ENCODE measurements at places on chromosomes 12 and 14.

DNA sequence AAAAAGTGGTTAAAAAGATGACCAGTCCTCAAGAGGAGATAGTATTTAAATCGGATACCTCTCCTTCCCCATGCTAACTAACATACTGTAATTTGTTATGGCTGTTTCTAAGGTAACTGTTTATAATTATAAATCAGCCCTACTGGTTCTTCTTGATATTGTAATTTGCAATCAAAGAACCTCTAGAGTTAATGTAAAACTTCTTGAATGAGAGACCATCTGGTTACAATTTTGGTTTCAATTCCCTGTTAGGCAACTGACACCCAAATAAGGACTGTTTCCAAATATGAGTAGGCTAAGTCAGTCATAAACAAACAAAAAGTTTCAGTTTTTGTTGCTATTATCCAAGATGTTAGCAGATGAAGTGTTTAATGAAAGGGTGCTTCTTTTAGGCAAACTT lies 120.2 kb upstream of the DNM1L start:
- no peak for DNase-seq

DNA sequence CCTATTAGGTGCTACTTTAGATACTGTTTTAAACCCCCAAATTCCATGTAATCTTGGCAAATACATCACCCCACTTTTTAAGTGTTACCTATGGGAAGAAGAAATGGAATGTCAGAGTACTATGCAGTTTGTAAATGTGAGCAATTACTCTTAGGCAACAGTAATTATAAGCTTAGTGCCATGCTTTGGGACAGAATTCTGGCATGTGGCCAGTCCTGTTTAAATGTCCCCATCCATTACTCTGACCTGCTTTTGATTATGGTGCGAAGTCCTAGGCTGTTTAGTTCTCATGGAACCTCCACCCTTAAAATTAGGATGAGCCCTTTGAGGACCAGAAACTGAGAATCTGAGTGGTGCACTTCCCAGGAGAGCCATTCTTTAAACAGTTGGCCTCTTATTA lies 321.4 kb upstream of the RGS6 start:
- no peak for DNase-seq

DNA sequence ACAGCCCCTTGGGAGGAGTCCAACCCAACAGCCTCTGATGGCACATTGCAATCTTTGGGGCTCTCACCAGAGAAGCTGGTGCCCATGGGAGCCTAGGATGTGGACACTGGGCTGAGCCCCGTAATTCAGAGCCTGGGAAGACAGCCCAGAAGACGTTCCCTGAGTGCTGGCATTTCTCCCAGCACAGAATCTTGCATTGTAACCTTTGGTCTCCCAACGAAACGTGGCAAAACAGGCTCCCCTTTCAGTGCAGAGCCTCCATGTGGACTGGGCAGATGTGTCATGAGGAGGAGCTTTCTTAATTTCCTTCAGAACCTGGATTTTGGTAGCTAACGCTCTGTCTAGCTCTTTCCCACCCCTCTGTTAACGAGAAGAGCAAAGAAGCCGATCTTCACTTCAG lies 26.3 kb downstream of the BATF start:
- DNase-seq, result no peak

DNA sequence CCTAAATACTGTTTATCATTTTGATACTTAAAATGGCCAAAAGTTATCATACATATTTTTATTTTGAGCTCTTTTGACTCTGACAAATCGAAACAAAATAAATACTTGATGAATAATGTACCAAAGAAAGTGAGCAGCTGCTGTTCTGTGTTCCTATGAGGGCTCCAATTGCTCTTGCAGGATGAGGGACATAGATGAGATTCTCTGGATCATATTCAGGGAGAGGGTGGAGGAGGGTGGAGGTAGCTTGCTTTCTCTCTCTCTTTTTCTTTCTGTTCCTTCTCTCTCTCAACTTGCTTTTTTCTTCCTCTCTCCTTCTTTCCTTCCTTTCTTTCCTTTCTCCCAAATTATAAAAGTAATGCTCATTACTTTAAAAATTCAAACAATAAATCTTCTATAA lies 8.9 kb upstream of the MYH7 start:
- DNase-seq, result no peak

DNA sequence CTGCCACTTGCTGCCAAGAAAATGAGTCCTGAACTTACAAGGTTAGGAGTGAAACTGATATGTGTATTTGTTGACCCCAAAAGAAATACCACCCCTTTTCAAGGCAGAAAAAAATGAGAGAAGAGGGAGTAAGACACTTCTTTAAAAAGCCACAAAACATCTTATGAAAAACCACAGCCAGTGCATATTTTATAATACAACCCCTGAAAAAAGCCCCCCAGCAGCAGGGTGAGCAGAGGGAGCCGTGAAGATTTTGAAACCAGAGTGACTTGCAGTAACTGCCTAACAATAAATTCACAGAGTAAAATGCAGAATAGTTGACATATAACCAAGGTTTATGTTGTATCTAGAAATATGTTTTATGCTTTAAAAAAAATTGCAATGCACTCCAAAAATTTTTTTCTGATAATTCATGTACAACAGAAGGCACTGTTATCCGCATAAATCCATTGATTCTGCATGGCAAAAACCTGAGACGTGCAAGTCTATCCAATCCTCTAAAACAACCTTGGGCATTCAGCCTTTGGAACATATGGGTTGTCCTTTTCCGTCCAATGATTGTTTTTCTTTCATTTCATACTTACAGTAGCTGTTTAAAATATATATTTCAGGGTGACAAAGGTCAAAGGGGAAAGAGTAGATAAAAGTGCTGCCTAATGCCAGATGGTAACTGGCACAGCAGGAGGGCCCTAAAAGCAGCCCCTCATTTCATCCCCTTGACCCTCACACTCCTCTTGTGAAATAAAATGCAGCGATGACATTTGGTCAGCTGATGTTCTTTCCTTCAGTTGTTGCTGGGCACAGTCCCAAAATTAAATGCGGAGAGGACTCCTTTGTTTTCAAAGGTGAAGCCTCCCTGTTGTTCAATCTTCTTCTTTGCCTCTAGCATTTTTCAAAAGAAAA lies 65.3 kb downstream of the IPO8 start:
- no peak for DNase-seq

- DNase-seq, result no peak
Measured at GRCh38 chr12:124622331-124622730, 54.9 kb upstream of the NCOR2 start.

DNA sequence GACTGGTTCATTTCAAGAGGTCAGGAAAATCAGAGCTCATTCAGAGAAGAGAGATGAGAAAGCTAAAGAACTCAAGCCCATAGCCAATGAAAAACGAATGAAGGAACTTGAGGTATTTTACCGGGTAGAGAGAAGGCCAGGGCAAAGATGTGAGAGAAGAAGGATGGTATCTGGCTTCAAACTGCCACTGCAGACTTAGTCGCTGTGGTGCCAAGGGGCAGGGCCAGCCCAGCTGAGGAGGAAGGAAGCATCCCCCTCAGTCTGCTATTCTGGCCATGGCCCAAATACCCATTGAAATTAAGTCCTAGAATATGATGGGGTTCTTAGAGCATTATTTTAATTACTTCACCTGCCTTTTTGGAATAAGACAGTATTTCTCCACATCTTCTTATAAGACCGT lies 69.2 kb downstream of the ANO2 start:
- DNase-seq, result no peak

- no peak for DNase-seq
Measured at GRCh38 chr14:58167057-58167456, 15.0 kb upstream of the ARMH4 start.

DNA sequence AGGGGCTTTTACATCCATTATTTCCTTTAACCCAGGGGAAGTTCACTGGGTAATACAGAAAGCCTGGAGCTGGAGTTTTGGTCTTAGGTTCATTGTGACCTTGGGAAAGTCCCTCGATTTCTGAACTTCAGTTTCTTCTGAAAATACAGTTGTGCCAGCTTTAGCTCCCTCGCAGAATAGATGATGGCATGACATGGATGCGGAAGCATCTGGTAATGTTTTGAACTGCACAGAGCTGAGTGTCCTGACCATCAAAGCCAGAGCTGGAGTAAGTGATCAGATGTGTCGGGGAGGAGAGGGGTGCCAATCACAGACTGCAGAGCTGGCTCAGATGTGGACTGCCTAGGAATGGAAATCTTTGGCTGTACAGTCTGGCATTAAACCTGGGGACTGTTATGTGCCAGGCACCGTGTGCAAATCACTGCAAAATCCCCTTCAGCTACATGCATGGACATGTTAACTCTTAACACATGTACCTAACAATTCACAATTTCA lies 180.9 kb downstream of the ETV6 start:
- DNase-seq, result no peak

DNA sequence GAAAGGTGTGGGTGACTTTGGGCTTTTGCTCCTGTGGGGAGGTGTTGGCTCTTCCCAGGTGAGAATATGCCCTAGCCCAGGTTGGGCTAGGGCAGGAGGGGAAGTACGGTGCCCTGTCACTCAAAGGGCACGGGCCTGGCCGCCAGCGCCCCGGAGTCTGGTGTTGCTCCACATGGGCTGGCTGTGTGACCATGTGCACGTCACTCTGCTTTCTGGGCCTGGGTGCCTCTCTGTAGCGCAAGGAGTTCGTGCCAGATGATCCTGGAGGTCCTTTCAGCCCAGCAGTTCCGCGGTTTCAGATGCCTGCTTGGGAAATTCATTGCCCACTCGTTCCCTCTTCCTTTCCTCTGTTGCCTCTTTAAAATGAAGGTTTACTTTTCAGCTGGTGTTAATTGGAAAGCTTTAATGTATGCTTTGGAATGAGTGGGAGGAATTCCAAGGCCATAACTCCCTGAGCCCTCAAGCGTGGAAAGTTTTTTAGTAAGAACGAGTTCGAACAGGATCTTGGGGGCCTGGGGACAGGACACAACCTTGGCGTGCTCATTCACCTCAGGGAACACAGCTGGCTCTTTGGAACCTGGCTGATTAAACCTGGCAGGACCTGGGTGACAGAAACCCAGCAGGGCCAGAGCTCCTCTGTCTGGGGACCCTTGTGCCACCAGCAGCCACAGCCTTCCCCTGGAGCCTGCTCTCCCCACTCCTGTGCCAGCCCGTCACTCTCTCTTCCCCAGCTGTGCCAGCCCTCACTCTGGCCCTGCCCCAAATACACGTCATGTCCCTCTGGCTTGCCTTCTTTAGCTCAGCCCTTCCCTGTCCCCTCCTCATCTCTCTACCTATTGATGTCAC lies 42.8 kb downstream of the TSPAN9 start:
- DNase-seq, result no peak

GRCh38 chr12:106190581-106190980 lies 51.8 kb upstream of the NUAK1 start:
- DNase-seq, result no peak

GRCh38 chr12:65025136-65025535 lies 96.0 kb downstream of the WIF1 start:
- no peak for DNase-seq

DNA sequence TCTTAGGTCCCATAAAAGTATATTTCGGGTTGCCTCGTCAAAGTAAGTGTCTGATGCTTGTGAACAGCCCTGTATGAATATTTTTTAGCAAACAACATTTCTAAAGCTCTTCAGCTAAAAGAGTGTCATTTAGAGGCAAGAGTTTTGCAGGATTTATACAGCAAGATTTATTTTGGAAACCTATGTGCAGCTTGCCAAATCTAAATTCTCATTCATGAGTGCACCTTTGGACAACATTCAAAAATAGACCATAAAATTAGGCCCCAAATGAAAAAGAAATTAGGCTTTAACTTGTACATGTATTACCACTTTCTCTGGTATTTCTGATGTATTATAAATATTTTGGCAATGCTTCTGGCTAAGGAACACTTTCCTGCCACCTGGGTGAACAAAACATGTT lies 224.4 kb upstream of the PDZRN4 start:
- no peak for DNase-seq

DNA sequence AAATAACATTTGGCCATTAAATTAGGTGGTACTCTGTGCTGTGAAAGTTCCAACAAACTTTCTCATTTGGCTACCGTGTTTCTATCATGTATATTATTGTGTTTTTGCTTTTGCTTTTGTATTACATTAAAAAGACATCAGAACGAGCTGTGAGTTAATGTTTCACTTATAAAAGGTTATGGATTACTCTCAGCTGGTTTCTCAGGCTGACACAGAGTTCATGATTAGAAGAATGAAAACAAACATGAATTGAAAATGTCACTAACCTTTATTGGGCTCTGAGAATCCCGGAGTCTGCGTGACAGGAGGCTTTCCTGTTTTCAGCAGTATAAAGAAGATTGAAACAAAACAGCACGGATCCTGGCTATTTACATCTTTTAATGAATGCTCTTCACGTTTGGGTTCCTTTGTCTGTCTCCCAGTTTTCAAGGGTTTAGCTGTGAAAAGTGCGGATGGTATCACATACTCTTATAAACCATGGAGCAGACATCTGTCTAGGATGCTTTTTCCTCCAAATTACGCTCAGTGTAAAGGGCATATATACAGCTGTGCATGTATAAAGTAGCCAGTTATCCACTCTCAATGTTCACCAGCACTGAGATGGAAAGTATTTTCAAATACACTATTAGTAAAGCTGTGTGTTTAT lies 153.6 kb downstream of the PTCSC3 start:
- DNase-seq, result no peak

DNA sequence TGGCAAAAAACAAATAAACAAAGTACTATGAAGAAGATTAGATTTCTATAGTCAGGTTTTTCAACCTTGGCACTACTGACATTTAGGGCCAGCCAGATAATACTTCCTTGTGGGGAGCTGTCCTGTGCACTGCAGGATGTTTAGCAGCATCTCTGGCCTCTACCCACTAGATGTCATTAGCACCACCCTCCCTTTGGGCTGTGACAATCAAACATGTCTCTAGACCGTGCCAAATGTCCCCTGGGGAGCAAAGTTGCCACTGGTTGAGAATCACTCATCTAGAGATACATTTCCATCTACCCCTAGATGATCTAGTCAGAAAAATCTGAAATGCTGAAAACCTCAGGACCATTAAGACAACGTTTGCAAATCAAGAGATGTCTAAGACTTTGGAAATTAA lies 29.9 kb downstream of the SRRM4 start:
- no peak for DNase-seq

DNA sequence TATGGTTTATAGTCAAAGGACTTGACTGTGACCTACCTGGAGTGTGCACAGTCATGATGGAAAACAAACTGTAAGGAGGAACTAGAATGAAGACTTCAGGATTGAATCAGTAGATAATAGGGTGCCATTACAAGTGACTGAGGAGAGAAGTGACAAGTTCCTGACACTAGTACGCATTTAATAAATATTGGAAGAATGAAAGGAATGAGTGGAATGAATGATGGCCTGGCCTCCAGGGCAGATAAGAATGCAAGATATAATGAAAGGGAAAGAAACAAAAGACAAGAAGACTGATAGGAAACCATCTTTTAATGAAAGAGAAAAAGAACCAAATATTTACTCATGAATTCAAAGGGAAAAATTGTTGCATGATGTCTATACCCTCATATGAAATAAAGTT lies 44.7 kb upstream of the NEDD1 start:
- no peak for DNase-seq
